ENCODE measurements at places on chromosomes 2 and 18. TPM values are rescaled to one million over a fixed set of nuclear protein-coding genes. Genes with fewer than 3 reads are reported as not detected.
A peak's percentile ranks its signal among the peaks of the same experiment; 100 is the strongest.

- DNase-seq, result no peak
Observed at GRCh38 chr2:195604706-195605105, 52.3 kb upstream of the SLC39A10 start.

- no peak for DNase-seq
Observed at GRCh38 chr2:101793277-101793969, 95.9 kb downstream of the MAP4K4 start.

GRCh38 chr2:73536133-73536840, 105.9 kb downstream of the NAT8 start:
- DNase-seq, result no peak

DNA sequence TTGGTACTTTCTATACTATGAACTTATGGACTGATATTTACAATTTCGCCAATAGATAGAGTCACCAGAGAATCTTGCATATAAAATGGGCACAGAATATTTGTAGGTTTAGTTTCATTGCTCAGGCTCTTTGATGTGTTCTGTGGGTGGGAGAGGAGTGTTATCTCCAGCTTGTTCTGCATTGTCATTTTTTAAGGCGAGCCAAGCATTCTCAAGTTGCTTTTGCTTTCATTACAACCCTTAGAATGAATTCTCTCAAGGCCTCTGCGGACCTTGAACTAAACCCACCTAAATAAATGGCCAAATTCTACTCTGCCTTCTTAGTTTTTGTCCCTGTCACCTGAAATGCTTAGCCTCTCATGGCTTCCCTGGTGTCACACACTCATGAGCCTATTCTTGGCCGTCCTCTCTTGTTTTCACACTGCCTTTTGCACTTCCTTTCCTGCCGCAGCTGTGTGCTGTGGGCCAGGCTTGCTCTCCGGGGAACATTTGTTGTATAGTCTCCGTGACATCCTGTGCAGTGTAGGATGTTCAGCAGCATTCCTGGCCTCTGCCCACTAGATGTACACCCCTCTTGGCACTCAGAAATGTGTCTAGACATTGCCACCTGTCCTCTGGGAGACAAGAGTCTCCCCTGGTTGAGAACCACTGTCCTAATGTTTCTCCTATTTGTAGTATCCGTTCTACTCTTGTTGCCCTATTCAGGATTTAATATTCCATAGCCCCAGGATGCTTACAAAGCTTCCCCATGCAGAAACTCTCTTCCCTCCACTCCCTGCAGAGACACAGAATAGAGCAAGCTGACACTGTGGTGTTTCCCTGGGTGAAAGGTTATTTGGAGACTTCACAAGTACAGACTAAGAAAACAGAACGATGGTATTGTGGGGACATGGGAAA, 255.6 kb downstream of the PTPRM start:
- DNase-seq, result no peak

DNA sequence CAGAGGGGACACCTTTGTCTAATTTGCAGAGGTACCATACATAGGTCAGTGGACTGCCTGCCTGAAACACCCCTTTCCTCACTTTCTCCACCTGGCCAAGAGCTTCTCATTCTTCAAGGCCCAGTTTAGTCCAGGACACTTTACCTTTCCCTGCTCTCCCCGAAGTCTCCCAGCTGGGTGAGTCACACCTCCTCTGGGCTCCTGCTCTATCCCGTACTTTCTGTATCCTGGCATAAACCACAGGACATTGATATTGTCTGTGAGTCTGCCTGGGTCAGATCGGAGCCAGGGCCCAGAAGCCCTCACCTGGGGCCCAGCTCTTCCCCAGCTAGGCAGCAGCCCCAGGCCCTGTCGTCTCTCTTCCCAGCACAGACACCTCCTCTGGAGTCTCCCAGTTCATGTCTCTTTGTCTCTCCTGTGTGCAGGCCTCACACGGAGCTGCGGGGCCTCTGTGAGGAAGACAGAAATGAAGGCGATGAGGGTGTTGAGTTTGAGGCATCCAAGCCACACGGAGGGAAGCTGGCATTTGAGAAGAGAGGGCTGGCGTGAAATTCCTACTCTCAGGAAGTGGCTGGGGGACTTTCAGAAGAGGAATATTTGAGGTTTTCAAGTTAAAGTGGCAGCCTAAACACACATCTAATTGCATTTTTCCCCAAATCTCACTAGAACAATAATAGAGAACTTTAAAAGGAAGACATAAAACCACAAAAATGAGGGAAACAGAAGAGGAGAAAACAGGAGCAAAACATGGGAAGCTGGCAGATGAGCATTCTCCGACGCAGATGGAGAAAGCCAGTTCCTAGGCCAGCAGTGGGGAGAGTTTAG, 79.6 kb upstream of the LAPTM4A start:
- no peak for DNase-seq

DNA sequence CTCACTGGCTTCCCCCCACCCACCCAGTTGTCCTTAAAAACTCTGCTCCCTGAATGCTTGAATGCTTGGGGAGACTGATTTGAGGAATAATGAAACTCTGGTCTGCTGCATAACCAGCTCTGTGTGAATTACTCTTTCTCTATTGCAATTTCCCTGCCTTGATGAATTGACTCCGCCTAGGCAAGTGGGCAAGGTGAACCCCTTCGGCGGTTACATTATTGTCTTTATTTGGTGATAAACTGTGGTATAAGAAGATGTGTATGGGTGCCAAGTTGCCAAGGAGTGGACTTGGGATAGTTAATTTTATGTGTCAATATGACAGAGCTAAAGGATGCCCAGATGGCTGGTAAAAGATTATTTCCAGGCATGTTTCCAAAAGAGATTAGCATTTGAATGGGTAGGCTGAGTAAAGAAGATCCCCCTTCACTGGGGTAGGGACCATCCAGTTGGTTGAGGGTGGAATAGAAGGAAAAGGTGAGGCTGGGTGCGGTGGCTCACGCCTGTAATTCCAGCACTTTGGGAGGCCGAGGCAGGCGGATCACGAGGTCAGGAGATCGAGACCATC, 98.5 kb upstream of the HAAO start:
- no peak for DNase-seq

GRCh38 chr2:232466221-232466620, 10.3 kb downstream of the ALPI start:
- no peak for DNase-seq

DNA sequence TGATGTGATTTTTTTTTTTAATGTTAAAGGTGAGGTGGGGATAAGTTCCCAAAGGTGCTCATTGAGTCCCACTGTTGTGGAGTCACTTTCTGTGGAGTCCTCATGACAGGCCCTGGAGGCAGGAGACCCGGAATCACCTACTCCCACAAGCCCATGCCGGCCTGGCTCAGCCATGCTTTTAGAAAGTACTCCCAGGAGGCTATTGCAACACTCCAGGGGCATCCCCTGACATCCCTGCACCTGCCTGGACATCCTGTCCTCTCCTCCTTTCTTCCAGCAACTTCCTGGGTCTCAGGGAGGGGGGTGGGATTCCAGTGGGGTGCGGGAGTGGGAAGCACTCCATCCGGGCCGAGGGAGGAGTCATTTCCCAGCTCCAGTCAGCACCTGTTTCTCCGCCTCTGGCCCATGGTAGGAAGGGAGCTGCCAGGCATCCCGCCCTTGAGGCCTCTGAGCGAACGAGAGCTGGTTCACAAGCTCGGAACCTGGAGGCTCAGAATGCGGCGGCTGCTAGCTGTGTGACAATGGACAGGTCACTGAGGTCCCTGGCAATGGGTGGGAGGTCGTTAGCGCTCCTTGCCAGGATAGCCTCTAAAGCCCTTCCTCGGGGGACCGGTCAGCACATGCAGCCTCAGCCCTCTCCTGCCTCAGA, 163.9 kb upstream of the ID2 start:
- DNase-seq, result no peak

DNA sequence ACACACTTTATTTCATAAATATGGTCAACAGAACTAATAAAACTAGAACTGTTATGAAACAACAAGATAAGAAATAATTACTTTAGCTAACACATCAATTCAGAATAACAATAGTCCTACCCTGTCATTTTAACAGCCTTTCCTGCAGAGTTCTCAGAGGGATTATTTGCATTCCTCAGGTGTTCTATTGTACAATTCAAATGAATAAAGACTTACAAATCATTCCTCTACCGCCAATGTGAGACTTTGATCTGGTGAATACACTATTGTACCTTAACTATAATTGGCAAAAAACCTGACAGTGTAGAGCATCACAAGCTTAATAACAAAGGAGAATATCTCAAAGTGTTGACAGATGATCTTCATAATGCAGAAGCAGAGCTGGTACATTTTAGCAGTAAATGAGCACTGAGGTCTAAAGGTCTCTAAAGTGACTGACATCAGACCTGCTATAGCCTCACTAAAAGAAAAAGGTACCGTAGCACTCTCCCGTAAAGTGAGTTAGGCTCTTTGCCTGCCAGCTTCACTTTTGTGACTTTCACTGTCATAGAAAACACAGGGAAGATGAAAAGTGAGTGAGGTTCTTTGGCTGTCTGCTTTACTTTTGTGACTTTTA, 118.8 kb upstream of the SP3 start:
- DNase-seq, result no peak

DNA sequence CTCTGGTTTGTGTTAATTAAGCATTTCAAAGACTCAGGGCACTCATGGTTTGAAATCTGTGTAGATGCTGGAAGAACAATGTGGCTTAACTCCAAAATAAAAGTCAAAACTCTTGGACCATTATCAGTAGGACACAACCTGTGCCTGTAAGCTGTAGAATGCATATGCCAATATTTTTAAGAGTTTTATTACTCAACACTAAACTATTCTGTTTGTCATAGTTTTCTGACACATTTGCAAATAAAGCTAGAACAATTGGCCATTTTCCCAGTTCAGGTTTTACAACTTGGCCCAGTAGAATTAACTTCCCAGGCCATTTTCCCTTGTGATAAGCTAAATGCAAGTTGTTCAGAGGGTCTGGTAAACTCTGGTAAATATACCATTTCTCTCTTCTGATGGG, 713.1 kb downstream of the CBLN2 start:
- peak; percentile 24 for DNase-seq

Gene DYSF
- polyA plus RNA-seq, result 0.07 TPM

Gene RAB6C
- polyA plus RNA-seq, result not detected

Gene EMILIN2
- polyA plus RNA-seq, result 1.2 TPM

Measured in AG04450 (cell line).